ENCODE measurements at places on chromosomes 1 and 21.

DNA sequence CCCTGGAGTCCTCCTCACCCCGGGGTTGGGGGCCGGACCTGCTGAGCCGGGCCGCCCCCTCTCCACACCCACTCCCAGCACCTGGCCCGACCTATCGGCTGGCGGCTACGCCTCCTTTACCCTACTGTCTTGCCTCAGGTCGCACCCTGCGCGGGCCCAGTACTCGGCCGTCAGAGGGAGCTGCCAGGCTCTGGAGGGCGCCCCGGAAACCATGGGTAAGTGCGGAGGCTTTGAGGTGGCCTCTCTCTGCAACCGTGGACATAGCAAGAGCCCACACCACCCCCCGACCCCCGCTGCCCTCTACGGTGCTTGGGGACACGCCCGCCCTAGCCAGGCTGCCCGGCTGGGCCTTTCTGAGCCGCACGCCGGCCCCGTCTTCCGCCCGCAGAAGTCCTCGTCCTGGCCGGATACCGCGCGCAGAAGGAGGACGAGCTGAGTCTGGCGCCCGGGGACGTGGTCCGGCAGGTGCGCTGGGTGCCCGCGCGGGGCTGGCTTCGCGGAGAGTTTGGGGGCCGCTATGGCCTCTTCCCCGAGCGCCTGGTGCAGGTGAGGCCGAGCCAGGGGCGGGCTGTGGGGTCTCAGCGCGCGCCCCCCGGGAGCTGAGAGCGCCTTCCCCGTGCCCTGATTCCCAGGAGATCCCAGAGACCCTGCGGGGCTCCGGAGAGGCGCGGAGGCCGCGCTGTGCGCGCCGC is at the start of gene SH3D21:
Gene SH3D21 (plus strand): TSS at position 159 of the 692 bp plus-strand sequence. CDS start 53 bp downstream, at position 212.
- DNase-seq: peak; percentile 67

- no peak for DNase-seq
These were observed 3.1 kb upstream of the NCF2 start for GRCh38 chr1:183593356-183593755.

GRCh38 chr1:109543988-109544735 is 4.3 kb upstream of the GNAI3 start:
- DNase-seq: no peak

- DNase-seq: no peak
These were observed 33.6 kb upstream of the DENND1B start for GRCh38 chr1:197808880-197809279.

DNA sequence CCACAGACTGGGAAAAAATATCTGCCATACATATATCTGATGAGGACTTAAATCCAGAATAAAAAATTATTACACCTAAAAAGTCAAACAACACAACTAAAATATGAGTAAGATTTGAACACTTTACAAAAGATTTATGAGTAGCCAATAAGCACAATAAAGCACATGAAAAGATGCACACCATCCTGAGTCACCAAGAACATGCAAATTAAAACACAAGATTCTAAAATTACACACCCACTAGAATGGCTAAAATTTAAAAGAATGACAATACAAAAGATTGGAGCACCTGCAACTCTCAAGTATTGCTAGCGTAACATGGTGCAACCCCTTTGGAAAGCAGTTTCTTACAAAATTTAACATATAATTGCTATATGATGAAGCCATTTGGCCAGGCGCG is 30.9 kb downstream of the DENND2C start:
- DNase-seq: no peak

- DNase-seq: no peak
These were observed 35.4 kb downstream of the KIAA1614 start for GRCh38 chr1:180947901-180948640.
